Suppressor macrophage treated with lipopolysaccharide for 4 hours (primary cell): ENCODE measurements at places on chromosomes 16 and 17.

- peak; percentile 94 for DNase-seq
Measured at GRCh38 chr17:37848690-37849616, 75.3 kb upstream of the TBC1D3K start.

GRCh38 chr16:28504707-28505404 lies 1.8 kb downstream of the IL27 start:
- no peak for DNase-seq

DNA sequence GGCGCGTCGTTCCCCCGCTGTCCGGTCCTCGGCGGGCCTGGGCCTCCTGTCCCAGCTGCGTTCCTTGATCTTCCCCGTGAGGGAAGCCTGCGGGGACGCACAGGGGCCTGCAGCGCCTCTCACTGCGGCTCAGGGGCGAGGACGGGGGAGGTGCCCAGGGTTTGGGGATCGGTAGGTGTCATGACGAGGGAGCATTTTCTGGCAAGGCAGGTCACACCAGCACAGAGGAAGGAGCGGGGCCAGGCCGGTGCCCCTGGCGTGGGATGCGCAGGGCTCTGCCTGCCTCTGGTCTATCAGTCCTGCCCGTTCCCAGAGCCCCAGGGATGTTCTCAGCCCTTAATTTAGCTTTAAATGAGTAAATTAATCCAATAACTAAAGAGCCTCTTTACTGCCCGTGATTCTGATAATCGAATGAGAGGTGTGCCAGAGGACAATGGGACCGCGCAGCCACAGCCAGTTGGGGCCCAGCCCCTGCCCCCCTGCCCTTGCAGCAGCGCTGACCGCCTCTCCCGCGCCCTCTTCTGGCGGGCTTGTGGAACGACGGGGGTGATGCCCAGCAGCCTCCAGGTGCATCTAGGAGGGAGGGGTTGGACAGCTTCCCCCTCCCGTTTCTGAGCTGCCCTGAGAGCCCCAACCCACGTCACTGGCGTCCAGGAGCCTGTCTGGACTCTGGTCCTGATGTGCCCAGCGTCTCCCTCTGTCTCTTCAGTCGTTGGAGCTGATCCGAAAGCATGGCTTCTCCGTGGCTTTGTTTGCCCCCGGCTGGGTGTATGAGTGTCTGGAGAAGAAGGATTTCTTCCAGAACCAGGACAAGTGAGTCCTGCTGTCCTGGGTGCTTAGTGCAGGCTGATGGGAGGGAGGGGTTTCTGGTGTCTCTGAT lies 7.9 kb downstream of the ENGASE start:
- DNase-seq = peak; percentile 56

GRCh38 chr16:85921026-85921425 lies 22.1 kb downstream of the IRF8 start:
- no peak for DNase-seq

DNA sequence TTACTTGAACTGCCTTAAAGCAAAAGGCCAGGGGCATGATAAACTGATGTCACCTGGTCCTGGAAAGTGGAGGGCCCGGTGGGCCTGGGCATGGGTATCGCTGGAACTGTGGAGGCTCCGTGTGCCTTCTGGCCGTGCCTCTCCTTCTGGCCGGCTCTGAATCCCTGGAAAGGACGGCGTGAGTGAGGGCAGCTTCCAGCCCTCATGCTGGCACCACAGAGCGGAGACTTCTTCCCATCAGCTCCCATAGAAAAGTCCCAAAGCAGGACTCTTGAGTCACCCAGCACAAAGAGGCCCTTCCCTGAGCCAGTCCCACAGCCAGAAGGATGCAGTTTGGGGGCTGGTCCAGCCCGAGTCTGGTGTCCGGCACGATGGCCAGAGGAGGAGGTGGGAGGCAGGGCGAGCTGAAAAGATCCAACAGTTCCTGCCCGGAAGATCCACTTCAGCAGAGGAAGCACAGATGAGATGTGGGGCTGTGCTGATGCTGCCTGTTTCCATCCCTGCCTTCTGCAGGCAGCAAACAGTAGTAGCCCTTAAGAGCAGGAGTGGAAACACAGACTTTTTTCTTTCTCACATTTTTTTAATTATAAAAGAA lies 7.8 kb downstream of the GAA start:
- DNase-seq = no peak

DNA sequence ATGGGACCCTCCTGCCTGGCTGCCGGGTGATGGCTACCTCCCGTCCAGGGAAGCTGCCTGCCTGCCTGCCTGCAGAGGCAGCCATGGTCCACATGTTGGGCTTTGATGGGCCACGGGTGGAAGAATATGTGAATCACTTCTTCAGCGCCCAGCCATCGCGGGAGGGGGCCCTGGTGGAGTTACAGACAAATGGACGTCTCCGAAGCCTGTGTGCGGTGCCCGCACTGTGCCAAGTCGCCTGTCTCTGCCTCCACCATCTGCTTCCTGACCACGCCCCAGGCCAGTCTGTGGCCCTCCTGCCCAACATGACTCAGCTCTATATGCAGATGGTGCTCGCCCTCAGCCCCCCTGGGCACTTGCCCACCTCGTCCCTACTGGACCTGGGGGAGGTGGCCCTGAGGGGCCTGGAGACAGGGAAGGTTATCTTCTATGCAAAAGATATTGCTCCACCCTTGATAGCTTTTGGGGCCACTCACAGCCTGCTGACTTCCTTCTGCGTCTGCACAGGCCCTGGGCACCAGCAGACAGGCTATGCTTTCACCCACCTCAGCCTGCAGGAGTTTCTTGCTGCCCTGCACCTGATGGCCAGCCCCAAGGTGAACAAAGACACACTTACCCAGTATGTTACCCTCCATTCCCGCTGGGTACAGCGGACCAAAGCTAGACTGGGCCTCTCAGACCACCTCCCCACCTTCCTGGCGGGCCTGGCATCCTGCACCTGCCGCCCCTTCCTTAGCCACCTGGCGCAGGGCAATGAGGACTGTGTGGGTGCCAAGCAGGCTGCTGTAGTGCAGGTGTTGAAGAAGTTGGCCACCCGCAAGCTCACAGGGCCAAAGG lies 36.8 kb downstream of the NLRC5 start:
- DNase-seq = no peak

GRCh38 chr17:61458000-61458399 lies 5.8 kb downstream of the TBX4 start:
- no peak for DNase-seq

- DNase-seq = peak; percentile 84
Measured at GRCh38 chr17:39653662-39654331, 11.4 kb upstream of the TCAP start.

- DNase-seq = no peak
Measured at GRCh38 chr16:76409706-76410105, 132.5 kb downstream of the CNTNAP4 start.

DNA sequence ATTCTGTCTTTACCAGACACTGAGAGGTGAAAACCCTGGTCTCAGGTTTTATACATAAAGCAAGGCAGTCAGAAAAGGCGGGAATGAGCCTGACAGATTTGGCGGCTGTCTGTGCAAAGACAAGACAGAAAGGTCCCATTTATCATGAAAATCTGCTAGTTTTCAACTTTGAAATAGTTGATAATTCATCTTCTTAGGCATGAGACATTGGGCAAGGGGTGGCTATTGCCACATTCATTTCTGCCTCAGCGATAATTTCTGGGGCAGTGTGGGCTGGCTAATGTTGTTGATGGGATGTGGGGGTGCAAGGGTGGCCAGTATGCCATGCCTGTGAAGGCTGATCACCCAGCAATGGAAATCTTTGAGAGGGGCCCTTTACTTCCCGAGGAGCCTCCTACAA lies 173.8 kb upstream of the RPH3AL start:
- no peak for DNase-seq

DNA sequence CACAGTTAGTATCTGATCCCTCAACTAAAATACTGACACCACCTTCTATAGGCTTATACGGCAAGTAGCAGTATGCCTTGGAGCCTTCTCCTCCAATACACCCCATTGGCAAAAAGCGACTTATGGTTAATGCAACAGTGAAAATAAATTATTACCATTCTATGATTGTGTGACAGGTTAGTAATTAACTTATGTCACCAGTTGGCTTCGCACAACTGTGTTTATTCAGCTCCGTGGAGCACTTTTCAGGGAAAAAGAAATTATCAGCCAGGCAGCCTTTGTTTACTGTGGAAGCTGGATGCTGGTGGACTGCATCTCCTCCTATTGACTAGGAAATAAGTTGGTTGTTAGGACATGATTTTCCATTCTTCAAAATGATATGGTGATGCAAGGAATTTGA lies 833.8 kb upstream of the RBFOX1 start:
- DNase-seq = no peak

- DNase-seq = no peak
Measured at GRCh38 chr17:76196675-76197074, 43.6 kb downstream of the RNF157 start.

GRCh38 chr17:69043098-69043734 lies 17.5 kb downstream of the ABCA9 start:
- peak; percentile 47 for DNase-seq

DNA sequence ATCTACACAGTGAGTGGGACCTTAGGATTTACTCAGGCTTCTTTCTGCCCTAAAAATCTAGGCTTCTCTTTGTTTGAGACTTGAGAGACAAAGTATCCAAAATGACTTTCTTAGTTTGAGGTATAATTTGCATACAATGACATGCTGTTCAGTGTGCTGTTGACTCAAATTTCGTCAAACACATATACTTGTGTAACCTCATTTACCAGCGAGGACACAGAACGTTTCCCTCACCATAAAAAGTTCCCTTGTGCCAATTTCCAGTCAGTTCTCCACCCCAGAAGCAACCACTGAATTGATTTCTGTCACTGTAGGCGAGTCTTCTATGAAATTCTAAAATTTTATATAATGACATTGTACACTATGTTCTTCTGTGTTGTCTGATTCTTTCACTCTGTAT lies 68.0 kb upstream of the MAF start:
- DNase-seq = no peak

DNA sequence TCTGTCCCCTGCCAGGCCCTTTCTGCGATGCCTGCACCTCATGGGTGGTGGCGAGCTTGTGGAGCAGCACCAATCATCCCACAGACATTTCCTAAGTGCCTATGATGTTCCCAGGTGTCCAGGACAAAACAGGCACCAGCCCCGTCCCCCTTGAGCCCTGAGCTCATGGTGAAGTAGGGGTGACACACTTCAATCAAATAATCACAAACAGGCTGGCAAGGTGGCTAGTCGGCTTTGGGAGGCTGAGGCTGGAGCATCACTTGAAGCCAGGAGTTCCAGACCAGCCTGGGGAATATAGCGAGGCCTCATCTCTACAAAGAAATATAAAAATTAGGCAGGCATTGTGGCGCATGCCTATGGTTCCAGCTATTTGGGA lies 748 bp upstream of the PRSS8 start:
- DNase-seq = no peak

DNA sequence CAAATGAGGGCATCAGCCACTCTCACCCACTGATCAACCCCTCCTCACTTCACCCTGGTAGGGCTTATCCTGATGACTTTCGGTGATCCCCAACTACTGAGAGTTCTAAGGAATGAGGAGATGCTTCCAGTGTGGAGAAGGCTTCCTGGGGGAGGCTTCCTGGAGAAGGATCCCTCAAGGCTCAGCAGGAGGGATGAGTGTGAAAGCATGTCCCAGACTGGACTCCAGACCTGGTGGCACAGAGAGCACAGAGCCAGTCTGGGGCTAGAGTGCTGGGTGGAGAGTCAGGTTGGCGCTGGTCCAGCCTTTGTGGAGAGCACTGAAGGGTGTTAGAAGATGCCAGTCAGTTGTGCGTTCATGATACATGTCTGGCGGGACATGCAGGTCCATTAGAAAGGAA lies 53.7 kb downstream of the PLD6 start:
- DNase-seq = no peak

DNA sequence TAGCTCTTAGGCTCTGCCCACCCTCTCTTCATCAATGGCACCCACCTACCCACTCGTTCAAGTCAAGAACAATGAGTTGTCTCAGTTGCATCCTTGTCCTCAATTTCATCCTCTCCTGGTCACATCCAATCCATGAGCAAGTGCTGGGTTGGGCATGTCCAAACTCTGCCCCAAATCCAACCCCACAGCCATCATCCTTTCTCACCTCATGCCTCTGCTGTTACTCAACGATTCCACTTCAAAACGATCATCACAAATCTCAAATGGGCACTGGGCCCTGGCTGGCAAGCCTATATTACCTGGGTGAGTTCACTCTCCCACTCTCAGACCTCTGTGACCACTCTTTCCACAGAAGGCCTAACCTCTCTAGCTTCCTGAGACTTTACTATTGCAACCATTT lies 12.0 kb upstream of the TEX2 start:
- DNase-seq = no peak

DNA sequence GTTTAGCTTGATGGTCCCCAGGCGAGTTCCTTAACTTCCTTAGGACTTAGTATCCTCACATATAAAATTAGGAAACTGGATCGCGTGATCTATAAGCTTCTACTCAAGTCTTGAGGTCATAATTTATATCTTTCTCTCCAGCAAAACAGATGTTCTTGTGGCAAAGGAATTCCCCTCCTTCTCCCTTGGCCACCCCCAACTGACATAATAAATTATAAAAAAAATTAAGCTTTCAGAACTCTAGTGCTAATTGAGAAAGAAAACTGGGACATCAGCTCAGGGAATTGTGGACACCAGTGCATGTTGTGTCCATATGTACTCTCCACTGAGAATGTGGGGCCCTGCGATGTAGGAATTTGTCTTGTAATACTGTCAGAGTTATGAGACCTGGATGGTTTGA lies 13.5 kb downstream of the GNAO1 start:
- no peak for DNase-seq

GRCh38 chr16:72878301-72879269 lies 169.3 kb downstream of the ZFHX3 start:
- DNase-seq = peak; percentile 31
